B cell (primary cell): ENCODE measurements at places on chromosomes 16 and 17.

- DNase-seq: no peak
Observed at GRCh38 chr17:81314398-81315081, 19.4 kb upstream of the SLC38A10 start.

GRCh38 chr16:30947859-30948666 lies 805 bp upstream of the ORAI3 start:
- peak; percentile 60 for DNase-seq

DNA sequence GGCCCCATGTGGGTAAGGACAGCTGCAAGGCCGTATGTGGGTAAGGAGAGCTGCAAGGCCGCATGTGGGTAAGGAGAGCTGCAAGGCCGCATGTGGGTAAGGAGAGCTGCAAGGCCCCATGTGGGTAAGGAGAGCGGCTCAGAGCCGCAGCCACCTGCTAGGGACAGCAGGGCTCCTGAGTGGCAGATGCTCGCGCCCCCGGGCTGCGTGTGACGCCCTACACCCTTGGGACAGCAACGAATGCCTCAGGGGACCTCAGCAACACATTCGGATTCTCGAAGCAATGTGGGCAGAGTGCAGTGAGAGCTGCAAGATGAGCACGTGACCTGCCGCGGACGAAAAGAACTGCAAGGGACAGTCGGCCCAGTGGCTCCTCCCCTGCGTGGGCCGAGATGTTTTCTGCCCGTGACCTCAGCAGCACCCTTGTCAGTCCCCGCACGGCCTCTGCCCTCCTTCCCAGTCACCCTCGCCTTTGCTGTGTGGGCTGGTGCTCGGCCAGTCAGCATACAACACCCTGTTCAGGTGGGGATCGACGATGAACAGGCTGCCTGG lies 9.6 kb upstream of the SLC38A8 start:
- no peak for DNase-seq

- no peak for DNase-seq
Observed at GRCh38 chr17:41332239-41332638, 16.7 kb upstream of the KRTAP17-1 start.

DNA sequence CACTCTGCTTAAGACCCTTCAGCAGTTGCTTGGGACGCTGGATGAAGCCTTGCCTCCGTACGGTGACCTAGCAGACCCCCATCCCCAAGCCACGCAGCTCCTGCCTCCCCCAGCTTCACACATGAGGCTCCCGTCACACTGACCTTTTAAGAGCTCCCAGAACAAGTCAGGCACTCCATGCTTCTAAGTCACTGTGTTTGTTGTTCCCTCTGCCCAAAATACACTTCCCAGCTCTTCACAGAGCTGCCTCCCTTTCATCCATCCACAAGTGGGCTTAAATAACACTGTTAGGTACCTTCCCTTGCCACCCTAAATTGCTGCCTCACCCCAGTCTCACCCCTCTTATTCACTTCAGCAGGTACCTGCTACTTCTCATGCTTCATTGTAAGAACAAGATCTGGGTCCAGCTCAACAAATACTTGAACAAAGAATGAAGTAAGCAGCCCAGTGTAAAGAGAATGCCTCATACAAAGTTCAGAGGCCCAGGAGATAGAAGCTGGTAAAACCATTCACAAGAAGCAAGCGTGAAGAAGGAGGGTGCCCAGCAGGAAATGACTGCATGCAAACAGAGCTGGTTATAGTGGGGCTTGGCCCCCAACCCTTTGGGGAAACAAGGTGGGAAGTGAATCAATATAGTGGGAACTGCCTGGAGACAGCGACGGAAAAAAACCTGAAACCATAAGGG lies 5.8 kb downstream of the ZC3H7A start:
- no peak for DNase-seq

- DNase-seq: peak; percentile 88
Observed at GRCh38 chr17:58504826-58505351, 9.5 kb downstream of the MTMR4 start.

DNA sequence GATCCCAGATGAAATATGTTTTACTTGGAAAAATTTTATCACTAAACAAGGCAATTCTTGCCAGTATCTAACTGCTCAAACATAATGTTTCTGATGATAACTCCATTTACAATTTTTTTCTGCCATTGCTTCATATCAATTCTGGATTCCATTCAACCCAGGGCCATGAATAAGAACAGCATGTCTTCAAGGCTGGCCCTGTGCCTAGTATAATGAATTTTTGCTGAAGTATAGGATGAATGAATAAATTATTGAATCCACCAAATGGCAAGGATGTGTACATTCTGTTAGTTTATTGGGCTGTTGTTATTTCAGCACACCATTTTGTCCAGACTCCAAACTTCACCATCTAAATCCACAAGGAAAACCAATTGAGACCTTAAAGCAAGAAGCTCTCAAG lies 414.7 kb downstream of the HS3ST3B1 start:
- DNase-seq: no peak

DNA sequence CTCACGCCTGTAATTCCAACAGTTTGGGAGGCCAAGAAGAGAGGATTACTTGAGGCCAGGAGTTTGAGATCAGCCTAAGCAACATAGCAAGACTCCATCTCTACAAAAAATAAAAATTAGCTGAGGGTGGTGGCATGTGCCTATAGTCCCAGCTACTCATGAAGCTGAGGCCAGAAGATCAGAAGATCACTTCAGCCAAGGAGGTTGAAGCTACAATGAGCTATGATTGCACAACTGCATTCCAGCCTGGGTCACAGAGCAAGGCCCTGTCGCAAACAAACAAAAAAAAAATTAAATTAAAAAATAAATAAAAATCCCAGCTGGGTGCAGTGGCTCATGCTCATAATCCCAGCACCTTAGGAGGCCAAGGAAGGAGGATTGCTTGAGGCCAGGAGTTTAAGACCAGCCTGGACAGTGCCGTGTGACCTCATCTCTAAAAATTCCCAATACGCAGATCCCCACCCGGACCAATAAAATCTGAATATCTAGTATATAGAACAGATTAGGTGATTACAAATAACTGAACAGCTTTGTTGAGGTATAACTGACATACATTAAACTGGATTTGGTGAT lies 18.2 kb upstream of the ATF7IP2 start:
- no peak for DNase-seq

DNA sequence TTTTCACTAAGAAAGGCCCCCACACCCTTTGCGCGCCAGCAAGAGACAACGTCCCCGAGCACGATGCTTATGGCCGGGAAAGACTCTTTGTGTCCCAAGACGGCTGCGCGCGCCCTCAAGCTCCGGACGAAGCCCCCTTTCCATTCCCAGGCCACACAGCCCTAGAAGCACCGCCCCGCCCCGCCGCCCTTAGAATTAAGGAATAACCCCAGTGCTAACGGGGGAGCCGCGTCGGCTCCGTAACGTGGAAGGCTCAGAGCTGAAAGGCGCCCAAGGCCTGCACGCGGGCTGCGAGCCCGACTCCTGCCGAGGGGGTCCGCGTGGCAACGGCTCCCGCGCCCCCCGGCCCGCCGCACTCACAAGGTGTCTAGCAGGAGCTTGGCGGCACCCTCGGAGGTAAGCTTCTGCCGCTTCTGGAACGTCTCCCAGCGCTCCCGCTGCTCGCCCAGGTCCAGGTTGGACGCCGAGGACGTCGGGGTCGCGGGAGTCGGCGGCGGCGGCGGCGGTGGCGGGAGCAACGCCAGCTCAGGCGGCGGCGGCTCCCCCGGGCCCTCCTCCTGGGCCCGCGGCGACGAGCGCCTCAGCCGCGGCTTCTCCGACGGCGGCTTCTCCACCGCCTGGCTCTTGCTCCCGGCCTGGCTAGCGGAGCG lies 477 bp downstream of the CENPV start:
- DNase-seq: no peak

- peak; percentile 86 for DNase-seq
Observed at GRCh38 chr17:40303009-40303657, 5.8 kb upstream of the RARA start.

GRCh38 chr16:77643176-77643575 lies 79.1 kb upstream of the NUDT7 start:
- DNase-seq: no peak

DNA sequence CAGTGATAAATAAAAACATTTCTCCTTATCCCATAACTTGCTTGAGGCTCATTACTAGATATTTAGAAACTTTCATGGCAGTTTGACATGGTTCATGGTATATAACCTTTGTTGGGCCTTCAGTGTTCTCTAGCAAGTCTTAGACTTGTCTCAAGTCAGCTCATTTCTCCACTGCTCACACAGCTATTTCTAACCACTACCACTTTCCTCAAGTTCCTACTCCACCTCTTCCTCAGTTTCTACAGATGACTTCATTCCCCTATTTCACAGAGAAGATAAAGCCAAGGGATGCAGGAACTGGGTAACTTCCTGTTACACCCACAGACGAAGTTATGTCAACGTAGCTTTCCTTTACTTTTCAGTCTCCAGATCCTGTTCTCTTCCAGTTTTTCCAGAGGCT lies 23.2 kb downstream of the NLK start:
- DNase-seq: no peak

DNA sequence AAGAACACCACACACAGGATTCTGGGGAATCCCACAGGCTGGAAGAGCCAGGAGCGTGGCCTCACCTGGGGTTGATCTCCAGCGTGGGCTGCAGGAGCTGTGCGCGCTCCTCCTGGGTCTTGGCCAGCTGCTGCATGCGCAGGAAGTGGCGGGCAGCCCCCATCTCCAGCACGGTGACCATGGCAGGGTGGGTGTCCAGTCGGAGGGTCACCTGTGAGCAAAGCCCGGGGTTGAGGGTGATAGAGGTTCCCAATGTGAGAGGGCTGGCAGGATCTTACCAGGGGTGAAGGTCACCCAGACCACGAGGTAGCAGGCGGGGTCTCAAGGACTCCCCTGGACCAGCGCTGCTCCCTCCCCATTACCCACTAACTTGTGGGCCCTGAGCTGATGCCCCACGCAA lies 7.4 kb downstream of the DNASE1 start:
- DNase-seq: no peak

GRCh38 chr16:27671410-27671809 lies 121.5 kb downstream of the KATNIP start:
- DNase-seq: no peak

GRCh38 chr16:17364319-17365210 lies 106.2 kb downstream of the XYLT1 start:
- DNase-seq: peak; percentile 58

- no peak for DNase-seq
Observed at GRCh38 chr16:66050991-66051390, 315.5 kb upstream of the CDH5 start.
